ENCODE measurements at places on chromosomes 1 and 21.

- DNase-seq = no peak
These were observed 29.4 kb upstream of the FHAD1 start for GRCh38 chr1:15217654-15218053.

DNA sequence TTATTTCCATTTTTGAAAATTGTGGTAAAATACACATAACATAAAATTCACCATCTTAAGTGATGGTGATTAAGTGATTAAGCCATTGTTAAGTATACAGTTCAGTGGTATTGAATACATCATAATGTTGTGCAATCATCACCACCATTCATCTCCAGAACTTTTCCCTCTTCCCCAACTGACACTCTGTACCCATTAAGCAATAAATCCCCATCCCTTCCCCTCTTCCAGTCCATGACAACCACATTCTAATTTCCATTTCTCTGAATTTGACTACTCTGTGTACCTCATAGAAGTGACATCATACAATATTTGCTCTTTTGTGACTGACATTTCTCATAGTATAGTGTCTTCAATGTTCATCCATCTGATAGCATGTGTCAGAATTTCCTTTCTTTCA, 124.8 kb downstream of the DISC1 start:
- no peak for DNase-seq

DNA sequence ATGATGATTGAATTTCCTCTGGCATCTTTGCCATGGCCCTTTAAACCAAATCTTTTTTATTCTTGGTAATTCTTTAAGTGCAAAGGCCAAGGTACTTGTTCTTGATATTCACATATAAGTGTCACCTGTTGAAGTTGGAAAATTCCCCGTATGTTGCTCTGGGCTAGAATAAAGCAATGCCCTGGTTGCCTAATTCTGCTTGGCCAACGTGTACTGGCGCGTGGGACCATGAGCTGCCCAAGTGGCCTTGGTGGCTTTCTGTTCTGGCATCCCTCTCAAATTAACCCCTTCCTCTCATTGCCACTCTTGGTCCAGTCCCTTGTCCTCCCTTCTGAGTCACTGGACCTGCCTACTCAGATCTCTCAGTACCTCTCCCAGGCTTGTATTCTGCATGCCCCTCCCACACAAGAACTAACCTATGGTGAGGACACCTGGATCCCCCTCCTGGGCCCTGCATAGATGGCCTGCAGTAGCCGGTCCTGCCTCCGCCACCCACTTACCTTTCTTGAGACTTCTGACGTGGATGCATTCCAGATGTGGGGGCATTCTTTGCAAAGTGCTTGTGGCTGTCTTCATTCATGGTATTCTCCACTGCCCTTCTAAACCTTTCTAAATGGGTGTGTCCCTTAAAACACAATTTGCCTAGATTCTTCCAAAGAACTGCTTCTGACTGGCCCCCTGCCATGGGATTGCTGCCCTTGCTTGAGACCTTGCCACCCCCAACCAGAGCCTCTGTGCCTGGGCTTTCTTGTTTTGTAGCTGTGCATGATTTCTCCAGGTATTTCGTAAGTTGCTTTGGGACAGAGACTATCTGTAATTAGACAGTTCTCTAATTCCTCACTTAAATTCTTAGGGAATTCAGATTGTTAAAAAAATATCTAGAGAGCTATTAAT, 152.4 kb downstream of the GALNT2 start:
- DNase-seq = no peak

DNA sequence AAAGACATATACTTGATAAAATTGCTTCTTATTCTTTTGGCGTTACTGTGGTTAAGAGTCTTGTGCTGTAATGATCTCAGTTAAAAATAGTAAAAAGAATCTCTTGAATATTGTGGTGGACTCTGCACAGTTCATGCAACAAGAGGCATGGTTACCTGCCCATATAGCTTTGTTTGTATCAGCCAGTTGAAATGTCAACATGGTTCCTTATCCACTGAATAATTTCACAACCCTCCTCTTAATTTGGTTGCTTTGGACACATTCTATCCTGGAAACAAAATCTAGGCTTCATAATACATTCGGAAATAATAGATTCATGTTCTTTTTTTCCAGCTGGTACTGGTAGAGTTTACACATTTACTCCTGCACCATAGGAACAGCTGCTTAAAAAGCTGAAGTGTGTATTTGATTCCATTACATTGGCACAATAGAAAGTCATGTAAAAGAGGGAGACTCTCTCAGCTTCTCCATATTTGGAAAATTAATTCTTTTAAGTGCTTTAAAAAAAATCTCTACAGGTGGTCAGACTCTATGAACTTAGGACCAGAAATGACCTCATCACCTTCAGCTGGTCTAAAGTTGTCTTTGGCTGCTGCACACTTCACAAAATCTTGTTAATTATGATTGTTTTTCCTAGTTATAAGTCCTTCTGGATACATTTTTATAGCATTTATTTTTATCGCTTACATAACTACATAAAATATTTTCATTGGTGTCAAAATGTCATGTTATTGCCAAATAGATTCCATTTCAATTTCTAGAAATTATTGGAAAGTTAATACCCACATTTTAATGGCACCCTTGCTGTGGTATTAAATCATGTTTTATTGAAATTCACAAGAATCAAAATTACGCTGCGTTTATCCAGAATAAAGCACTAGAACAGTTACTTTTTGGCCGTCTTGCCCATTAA, 100.2 kb downstream of the LTN1 start:
- DNase-seq = no peak

- no peak for DNase-seq
These were observed 43.1 kb upstream of the SGIP1 start for GRCh38 chr1:66490816-66491215.

- no peak for DNase-seq
These were observed 3.5 kb downstream of the HRNR start for GRCh38 chr1:152220166-152221163.

DNA sequence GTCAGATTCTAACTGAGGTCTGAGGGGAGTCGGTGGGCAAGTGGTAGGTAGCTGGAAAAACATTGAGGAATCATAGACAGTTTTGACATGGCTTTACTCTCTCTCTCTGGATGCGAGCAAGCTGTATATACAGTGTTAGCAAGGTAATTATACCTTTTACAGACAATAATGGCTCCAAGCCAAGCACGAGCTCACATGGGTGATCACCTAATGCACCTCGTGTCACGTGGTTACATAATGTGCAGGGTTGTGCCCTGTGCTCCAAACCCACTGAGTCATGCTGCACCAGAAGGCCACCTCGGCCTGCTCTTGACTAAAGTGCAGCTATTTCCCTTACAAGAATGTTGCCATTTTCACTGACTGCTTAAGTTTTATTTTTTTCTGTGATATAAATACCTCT, 7.6 kb upstream of the CLCA2 start:
- no peak for DNase-seq

- no peak for DNase-seq
These were observed 22.3 kb downstream of the PABPC4 start for GRCh38 chr1:39554277-39554676.
